ENCODE measurements at places on chromosomes 7 and 10.

GRCh38 chr7:121339082-121339481, 10.3 kb downstream of the WNT16 start:
- H3K4me1 ChIP-seq = no peaks in the 10 kb centered on the region
- no peaks in the 10 kb centered on the region for H3K27me3 ChIP-seq
- H3K27ac ChIP-seq = no peak overlapping the region

DNA sequence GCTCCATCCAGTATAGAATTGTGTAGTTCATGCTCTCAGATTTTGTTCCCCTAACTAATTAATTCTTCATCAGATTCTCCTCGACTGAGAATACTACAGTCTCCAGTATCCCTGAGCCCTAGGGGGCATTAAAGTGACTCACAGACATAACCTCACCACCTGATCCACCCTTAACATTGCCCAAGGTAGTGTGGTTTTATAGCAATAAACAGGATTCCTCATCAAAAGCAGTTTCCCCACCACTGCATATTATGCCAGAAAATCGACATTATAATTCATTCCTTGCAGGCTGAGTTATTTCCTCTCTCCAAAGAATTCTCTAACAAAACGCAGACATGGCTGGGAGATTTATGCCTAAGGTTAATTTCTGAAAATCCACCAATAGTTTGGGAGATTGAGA, 1402.5 kb upstream of the CELF2 start:
- no peaks in the 10 kb centered on the region for H3K27me3 ChIP-seq
- no peaks in the 10 kb centered on the region for H3K36me3 ChIP-seq
- H3K27ac ChIP-seq = no peak overlapping the region

- H3K27me3 ChIP-seq = no peaks in the 10 kb centered on the region
- no peaks in the 10 kb centered on the region for H3K4me1 ChIP-seq
- no peak overlapping the region for H3K27ac ChIP-seq
- H3K36me3 ChIP-seq = no peaks in the 10 kb centered on the region
- H3K4me3 ChIP-seq = no peak overlapping the region
Observed at GRCh38 chr10:70925377-70926225, 37.2 kb upstream of the PCBD1 start.

DNA sequence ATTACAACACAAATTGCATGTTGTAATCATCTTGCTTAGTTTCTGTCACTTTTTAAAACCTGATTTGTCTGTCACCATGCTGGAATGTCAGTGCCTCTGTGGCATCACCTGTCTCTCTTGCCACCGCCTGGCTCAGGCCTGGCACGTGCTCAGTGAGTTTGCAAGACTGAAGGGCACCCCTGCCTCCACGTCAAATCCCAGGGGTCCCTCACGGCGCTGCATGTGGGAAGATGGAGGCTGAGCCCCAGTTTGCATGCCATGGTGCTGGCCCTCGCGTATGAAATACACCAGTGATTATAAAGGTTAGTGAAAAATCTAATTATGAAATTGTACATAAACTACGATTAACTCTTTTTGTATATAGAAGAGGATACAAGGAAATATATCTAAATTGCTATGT, 51.9 kb upstream of the VIPR2 start:
- H3K36me3 ChIP-seq = no peaks in the 10 kb centered on the region
- no peak for DNase-seq
- H3K27me3 ChIP-seq = no peaks in the 10 kb centered on the region
- H3K4me1 ChIP-seq = no peaks in the 10 kb centered on the region
- no peak overlapping the region for H3K4me3 ChIP-seq

GRCh38 chr7:48090095-48090805, 1.2 kb downstream of the UPP1 start:
- peaks cover 3% of the 10 kb centered on the region for H3K36me3 ChIP-seq
- H3K27ac ChIP-seq = peak overlapping the region; percentile 88
